HL-60 (cell line): ENCODE measurements at places on chromosomes 7 and 10.

DNA sequence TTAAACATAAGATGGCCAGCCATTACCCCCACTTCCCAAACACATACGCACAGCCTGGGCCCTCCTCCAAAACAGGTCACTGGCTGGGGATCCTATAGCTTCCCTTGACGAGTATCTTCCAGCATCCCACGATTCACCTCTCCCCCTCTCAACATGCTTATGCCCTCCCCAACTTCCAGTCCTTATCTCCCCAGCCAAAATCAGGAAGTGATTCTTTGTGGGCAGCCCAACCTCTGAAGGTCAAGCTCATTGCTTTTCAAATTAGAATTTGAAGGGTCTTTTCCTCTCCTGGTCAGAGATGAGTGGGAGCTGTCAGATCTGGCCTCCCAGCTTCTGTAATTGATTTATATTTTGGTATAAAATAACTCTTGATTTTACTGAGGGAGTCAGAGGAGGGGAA lies 133.6 kb downstream of the ATXN7L1 start:
- DNase-seq, result no peak

DNA sequence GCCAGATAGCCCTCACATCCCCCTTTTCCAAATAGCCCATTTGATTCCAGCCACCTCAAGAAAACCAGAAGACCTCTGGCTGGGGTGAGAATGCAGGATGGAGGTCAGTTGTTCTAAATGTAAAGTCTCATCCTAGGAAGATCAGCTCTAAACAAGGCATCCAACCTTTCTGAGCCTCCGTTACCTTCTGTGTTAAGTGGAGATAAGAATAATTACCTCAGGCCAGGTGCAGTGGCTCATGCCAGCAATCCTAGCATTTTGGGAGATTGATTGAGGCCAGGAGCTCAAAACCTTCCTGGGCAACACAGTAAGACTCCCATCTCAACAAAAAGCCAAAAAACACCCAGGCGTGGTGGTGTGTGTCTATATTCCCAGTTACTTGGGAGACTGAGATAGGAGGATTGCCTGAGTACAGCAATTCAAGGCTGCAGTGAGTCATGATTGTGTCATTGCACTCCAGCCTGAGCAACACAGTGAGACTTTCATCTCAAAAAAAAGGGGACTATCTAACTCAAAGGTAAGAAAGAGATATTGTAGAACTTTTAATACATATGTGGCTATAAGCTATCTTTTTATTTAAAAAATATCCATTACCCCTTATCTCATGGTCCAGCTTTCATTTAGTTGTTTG lies 43.5 kb downstream of the PRTFDC1 start:
- no peak for DNase-seq

DNA sequence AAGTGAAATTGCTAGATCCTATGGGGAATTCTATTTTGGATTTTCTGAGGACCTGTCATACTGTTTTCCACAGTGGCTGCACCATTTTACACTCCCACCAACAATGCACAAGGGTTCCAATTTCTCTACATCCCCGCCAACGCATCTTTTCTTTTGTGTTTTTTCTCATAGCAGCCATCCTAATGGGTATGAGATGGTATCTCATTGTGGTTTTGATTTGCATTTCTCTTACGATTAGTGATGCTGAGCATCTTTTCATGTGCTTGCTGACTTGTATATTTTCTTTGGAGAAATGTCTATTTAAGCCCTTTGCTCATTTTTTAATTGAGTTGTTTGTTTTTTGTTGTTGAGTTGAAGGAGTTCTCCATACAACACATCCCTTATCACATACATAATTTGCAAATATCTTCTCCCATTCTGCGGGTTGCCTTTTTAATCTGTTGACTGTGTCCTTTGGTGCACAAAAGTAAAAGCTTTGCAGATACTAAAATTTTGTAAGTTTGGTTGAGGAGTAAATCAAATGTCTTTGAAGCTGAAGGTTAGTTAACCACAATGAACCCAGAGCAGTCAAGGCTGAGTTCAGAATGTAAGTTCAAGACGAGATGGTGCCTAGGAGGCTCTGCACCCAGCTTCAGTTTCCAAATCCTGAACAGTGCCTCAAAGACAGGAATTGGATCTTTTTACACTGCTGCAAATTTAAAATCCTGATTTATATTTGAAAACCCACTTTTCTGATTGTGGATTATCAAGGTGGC lies 195.4 kb downstream of the COBL start:
- DNase-seq, result no peak

DNA sequence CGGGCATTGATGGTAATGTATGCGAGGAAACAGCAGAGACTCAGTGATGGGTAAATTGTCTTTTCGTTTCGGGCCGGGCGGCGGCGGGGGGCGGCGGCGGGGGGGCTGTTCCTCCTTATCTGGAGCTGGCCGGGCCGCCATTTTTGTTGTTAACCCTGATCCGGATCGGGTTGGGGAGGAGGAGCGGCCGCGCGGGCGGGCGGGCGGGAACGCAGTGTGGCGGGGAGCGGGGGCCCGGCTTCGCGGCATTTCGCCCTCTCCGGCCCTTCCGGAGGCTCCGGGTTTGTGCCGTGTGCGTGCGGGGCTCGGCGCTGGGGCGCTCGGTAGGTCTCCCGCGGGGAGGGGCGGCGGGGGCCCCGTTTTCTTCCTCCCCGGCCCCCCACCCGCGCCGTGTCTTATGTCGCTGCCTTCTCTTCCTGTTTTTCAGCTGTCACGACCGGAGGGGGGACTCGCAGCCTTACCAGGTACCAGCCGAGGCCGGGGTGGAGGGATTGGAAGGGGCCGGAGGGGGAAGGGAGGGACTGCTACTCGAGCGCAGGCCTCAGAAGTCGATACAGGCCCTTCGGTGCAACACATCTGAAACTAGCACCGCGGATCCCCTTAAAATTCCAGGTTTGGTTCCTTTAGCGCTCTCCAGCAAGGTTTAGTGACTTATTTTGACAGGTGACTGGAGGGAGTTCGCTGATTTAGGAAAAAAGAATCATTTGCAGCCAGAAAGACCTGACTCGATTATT lies 820 bp downstream of the WAC start:
- peak; percentile 53 for DNase-seq

GRCh38 chr7:41002741-41003610 lies 699.9 kb downstream of the INHBA start:
- DNase-seq, result peak; percentile 37

DNA sequence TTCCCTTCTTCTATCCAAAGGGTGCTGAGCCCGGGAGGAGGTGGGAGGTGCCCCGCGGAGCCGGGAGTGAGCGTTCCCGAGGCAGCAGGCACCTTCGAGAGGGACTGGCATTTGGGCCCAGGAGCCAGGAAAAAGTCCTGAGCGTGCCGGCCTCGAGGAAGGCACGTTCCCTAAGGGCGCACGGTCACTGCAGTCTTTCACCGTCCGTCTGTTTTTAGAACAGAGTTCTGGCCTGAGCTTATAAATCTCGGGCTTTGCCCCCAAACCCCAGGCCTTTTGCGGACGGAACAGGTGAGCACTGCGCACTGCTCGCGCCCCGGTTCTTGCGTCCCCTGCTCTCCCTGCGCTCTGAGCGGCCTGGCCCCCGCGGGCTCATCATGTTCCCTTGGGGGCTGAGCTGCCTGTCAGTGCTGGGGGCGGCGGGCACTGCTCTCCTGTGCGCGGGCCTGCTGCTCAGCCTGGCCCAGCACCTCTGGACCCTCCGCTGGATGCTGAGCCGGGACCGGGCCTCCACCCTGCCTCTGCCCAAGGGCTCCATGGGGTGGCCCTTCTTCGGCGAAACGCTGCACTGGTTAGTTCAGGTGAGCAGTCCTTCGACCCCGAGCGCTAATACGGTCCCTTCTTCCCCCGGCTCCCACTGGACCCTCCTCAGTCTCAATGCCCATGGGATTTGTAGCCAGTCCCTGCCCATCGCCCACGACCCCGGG lies 442 bp downstream of the CYP26C1 start:
- no peak for DNase-seq

DNA sequence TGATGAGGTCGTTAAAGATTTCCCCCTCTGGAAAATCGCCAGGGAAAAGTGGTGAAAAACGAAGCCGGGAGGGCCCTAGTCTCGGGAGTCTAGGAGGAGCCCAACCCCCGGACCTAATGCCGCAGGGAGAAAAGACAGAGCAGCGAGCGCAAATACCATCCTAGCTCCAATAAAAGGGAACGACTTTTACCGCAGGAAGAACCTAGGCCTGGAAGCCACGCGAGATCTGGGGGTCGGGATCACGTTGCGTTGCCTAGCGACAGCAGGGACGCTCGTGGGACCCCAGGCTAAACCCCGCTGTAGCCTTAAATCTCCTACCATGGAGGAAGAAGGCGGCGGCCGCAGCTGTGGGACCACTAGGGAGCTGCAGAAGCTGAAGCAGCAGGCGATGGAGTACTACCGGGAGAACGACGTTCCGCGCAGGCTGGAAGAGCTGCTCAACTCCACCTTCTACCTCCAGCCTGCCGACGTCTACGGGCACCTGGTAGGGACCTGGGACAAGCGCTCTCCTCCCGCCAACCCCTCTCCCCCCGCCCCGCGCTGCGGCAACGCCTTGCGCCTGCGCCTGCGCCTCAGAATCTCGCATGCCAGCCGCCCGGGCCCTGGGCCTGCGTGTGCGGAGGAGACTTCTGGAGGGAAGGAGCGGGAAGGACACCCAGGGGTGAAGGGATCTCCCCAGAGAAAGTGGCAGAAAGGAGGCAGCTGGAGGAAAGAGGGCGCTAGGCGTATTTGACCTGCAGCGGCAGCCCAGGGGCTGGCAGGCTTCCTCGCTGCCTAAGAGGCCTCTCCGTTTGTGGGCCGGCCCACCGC lies at the start of gene ENO4:
Gene ENO4 (plus strand): TSS at position 252 of the 810 bp plus-strand sequence. CDS start 68 bp downstream, at position 320.
- no peak for DNase-seq

- DNase-seq, result no peak
Measured at GRCh38 chr10:64785816-64786215, 1264.6 kb downstream of the REEP3 start.

DNA sequence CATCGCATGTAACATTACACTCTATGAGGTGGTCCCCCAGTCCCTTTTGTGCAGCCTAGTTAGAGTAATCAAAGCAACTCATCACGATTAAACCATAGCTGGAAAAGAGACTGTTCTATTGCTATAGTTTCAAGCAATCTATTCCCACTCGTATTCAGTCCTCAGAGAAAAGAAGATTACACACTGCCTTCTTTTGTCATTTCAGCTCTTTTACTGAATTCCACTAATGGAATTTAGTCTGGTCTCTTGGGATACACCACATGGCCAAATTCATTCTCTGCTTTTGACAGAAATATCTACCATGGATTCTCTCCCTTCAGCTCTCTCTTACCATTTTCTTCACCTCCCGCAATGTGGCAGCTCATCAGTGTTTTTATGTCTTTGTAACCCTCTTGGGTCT lies 108.9 kb upstream of the HDAC9 start:
- DNase-seq, result no peak

- DNase-seq, result no peak
Measured at GRCh38 chr7:159067576-159068487, 76.8 kb downstream of the VIPR2 start.

DNA sequence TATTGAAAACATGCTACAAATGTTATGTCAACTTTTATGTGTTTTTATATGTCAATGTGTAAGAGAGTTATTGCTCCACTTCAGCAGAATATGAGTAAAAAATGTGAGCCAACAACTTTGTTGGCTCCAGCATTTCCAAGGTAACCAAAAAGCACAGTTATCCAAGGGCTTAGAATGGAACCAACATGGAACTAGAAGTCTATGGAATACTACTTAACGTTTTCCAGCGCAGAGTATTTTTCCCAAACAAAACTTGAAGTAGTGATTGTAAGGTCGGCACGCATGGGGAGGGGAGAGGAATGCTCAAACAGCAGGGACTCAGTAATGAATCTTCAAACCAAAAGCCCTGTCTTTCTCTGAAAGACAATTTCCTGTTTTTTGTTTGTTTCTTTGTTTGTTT lies 45.0 kb upstream of the TSPAN13 start:
- no peak for DNase-seq

DNA sequence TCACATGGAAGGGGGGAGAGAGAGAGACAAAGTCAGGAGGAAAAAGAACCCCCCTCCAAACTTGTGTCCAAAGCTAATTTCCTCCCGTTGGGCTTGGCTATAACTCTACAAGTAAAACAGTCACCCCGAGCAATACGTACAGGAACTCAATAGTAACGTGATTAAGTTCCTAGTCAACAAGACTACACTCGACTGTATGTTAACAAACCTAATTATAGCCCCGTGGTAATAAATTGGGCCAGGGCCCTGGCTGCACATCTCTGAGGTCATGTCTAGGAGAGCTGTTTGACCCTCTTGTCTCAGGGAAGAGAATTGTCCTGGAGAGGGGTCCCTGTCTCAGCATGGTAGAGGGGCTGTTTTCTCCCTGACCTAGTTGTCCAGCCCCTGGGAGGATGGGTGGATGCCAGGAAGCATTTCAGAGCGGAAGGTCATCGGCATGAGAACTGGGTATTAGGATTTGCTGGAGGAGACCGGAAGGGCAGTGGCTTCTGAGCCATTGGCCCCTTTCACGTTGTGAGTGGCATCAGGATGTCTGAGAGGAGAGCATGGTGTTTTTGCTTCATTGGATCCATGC lies 60.2 kb upstream of the COMTD1 start:
- DNase-seq, result no peak

- DNase-seq, result no peak
Measured at GRCh38 chr10:105189463-105189800, 548.3 kb downstream of the SORCS3 start.

DNA sequence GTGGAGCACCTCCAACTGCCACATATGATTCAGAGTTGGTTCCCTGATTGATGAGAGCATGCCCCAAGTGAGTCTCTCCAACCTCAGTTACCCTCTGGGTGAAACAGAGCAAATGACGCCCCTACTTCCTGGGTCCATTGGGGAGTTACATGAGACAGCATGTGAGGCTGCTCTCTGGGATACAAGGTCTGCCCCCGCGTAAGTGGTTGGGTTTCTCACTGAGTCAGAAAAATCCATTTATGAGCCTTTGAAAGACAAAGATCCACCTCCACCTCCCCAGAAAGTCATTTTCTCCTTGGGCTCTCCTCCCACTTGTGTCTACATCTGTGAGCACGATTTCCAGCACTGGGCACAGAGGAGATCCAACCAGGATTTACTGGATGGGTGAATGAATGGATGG lies 70.7 kb upstream of the DNAAF5 start:
- no peak for DNase-seq

DNA sequence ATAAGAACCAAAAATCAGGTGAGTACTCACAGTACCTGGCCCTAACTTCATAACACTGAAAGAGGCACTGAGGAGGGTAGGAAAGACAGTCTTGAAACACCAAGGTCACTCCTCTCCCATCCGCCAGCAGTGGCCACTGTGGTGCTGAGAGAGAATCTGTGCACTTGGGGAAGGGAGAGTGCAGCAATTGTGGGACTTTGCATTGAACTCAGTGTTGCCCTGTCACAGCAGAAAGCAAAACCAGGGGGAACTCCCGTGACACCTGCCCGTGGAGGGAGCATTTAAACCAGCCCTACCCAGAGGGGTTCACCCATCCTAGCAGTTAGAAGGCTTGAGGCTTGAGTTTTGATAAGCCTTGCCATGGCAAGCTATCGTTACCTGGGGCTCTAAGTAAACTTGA lies 35.2 kb upstream of the MAP3K8 start:
- DNase-seq, result no peak

DNA sequence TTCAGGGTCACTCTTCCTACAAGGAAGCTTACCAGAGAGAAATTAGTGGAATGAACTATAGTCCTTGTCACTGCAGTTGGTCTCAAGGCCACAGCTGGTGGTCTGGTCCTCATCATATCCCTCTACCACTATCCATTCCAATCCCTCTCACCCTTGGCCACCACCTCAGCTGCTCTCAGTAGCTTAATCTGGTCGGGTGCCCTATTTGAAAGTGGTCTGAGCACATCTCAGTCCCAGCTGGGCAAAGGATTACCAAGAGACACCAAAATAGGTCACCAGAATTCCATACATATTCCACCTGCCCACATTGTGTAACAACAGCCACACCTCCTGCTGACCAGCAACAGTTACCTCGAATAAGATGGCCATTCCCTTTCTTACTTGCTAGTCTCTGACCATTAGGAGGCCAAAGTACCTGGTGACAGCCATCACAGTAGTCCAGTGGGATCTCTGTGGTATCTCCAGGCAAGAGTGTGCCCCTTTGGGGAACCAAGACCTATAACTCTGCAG lies 3.3 kb upstream of the ZC3HAV1 start:
- no peak for DNase-seq
